Astrocyte (in vitro differentiated cells and primary cell): ENCODE measurements at places on chromosomes 2 and 18. TPM values are rescaled to one million over a fixed set of nuclear protein-coding genes. Genes with fewer than 3 reads are reported as not detected.

DNA sequence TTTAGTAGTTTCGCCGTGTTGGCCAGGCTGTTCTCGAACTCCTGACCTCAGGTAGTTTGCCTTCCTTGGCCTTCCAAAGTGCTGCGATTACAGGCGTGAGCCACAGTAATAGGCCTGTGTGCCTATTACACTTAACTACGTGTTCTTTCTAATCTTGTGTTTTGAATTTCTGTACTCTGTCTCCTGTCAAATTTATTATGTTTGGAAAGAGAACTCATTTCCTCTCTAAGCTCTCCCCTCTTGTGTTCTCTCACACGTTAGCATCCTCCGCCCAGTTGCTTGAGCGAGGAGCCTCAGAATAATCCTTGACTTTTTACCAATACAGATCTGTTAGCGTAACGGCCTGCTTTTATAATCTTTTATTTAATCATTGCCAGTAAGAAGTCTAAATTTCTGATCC, 3.7 kb downstream of the ATG16L1 start:
- no peak overlapping the region for H3K4me3 ChIP-seq
- peaks cover 11% of the 10 kb centered on the region for H3K4me1 ChIP-seq
- peaks cover 24% of the 10 kb centered on the region for H3K36me3 ChIP-seq
- no peak overlapping the region for H3K27ac ChIP-seq
- DNase-seq, result no peak

GRCh38 chr2:150320608-150321007, 166.9 kb downstream of the RND3 start:
- DNase-seq, result no peak
- no peaks in the 10 kb centered on the region for H3K27me3 ChIP-seq
- no peak overlapping the region for H3K4me3 ChIP-seq
- no peaks in the 10 kb centered on the region for H3K4me1 ChIP-seq
- H3K27ac ChIP-seq, result no peak overlapping the region

COL4A3 gene
- 0.02 TPM in 1 of 2 replicates, not detected in the other for total RNA-seq

DNA sequence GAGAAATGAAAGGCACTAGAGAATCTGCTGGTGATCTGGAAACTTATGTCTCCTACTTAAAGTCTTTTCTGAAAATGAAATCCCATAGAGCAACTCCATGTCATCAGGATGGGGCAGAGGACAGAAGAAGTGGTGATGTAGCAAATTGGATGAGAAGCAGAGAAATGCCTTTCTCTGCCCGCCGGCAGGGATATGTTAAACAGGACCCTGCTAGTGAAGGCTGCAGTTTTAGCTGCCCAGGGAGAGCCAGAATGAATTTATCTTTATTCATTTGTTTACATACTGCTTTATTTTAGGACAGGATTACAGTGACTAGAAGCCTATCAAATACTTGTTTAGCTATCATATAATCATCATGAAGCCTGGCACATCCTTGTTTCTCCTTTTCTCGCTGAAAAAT, 247.0 kb downstream of the DOK6 start:
- H3K27me3 ChIP-seq, result no peaks in the 10 kb centered on the region
- no peak for DNase-seq
- H3K36me3 ChIP-seq, result no peaks in the 10 kb centered on the region
- H3K4me1 ChIP-seq, result no peaks in the 10 kb centered on the region
- no peak overlapping the region for H3K27ac ChIP-seq
- H3K4me3 ChIP-seq, result no peak overlapping the region

DNA sequence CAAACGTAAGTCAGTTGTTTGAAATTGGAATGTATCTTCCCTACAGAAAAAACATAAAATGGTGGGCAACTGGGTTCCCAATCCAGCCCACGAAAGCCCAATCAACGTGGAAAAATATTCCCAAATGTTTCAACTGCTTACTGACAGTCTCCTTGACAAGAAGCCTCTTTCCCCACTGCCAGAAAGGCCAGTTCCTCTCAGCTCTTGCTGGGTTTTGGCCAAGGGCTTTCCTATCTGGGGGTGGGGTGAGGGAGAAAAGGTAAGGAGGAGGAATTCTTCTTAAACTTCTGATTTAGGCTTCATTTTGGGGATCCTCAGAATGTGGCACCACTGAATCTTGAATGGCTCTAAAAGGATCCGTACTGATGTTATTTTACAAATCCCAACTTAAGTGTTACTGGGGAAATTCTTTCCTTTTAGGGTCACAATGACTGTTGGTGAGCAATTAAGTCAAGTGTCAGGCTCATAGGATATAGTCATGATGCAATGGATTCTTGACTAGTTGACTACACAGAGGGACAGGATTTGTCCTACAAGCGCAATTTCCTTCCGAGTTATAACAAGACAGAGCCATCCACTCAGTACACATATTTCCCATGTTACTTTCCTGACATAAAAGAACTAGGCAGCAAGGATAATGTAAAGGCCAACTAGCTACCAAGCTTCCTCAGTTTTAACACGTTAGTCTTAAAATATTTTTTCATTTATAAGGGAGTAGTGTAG, 73.6 kb downstream of the SPRED2 start:
- peak overlapping the region; percentile 7 for H3K4me3 ChIP-seq
- peaks cover 54% of the 10 kb centered on the region for H3K4me1 ChIP-seq
- H3K27ac ChIP-seq, result peak overlapping the region; percentile 87
- H3K36me3 ChIP-seq, result no peaks in the 10 kb centered on the region

- no peak overlapping the region for H3K4me3 ChIP-seq
- H3K27me3 ChIP-seq, result no peaks in the 10 kb centered on the region
- H3K27ac ChIP-seq, result no peak overlapping the region
- no peak for DNase-seq
These were observed 32.0 kb upstream of the B4GALT6 start for GRCh38 chr18:31716362-31716761.

GRCh38 chr2:19349911-19350677, 8.3 kb downstream of the OSR1 start:
- peak; percentile 51 for DNase-seq
- H3K27ac ChIP-seq, result no peak overlapping the region
- peak overlapping the region; percentile 26 for H3K4me3 ChIP-seq
- peaks cover 13% of the 10 kb centered on the region for H3K4me1 ChIP-seq

DNA sequence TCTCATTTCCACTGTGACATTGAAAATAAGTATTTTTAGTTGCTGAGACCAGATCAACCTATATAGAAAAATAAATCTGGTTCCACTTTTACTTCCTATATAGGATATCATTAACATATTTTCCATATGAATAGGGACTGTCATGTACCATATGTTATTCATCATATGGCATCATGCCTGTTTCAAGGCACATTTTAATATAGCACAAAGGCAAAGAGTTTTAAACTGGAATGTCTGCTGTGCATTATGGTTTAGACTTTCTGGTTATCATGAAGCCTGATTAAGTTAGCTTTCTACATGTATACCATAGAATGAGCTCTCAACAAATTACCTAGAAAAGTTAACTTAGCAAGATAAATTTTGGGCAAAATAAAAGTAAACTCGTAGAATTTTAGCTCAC, 53.0 kb upstream of the ACYP2 start:
- DNase-seq, result no peak
- H3K36me3 ChIP-seq, result no peaks in the 10 kb centered on the region
- H3K4me3 ChIP-seq, result no peak overlapping the region
- H3K27ac ChIP-seq, result no peak overlapping the region
- H3K4me1 ChIP-seq, result peaks cover 16% of the 10 kb centered on the region

DNA sequence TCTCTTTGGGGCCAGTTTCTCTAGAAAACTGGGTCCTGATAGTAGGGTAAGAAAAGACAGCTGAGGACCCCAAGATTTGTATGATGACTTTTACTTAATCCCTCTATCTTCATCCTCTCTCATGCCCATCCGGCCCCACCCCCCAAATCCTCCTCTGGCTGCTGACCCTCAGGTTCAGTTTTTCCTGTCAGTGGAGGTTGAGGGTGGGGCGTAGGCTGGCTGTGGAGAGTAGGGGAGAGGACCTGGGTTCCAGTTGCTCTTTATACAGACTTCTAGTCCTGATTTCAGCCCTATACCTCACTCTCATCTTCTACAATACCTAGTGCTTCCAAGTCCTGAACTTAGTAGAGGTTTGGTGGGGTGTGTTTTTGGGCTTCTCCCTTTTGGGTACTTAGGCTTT, 28.4 kb downstream of the PLEKHA3 start:
- no peak overlapping the region for H3K4me3 ChIP-seq
- peaks cover under 1% of the 10 kb centered on the region for H3K36me3 ChIP-seq
- no peaks in the 10 kb centered on the region for H3K27me3 ChIP-seq
- H3K27ac ChIP-seq, result no peak overlapping the region
- DNase-seq, result no peak
- peaks cover 3% of the 10 kb centered on the region for H3K4me1 ChIP-seq

GRCh38 chr18:23969664-23970063, 44.9 kb upstream of the TTC39C start:
- H3K27me3 ChIP-seq, result no peaks in the 10 kb centered on the region
- H3K4me1 ChIP-seq, result no peaks in the 10 kb centered on the region
- DNase-seq, result no peak
- H3K36me3 ChIP-seq, result no peaks in the 10 kb centered on the region

- peaks cover 45% of the 10 kb centered on the region for H3K36me3 ChIP-seq
- no peak overlapping the region for H3K4me3 ChIP-seq
- no peak overlapping the region for H3K27ac ChIP-seq
These were observed 20.6 kb downstream of the CEP192 start for GRCh38 chr18:13011719-13012118.

DNA sequence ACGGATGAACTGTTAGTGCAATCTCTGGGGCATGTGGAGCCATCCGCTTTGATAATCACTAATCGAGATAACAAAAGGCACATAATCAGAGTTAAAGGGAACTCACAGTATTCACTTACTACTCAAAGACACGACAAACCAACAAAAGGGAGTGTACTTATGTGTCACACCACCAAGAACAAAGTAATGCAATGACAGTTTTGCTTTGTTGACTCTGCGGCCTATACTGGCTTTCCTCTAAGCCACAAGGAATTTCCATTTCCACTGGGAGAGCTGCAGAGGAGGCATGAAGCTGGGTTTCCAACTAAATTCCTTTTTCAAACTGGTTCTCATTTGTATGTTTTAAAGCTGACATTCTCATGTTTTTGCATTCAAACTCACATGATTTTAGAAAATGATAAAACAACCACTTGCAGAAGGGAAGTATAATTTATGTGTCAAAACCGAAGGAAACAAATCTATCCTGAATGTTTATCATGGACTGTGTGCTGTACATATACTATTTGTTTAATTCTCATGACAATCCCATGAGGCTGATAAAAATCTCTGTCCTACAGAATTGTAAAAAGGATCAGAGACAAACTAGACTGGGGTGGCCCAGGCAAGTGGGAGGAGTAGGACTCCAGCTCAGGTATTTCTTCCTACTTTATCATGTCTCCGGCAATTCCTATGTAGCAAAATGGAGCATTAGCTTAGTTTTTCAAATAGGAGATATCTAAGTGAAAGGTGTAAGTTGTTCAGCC, 149.6 kb upstream of the SMAD7 start:
- peaks cover 4% of the 10 kb centered on the region for H3K4me1 ChIP-seq
- H3K36me3 ChIP-seq, result no peaks in the 10 kb centered on the region
- peak; percentile 71 for DNase-seq
- no peak overlapping the region for H3K4me3 ChIP-seq

IRS1 gene
- 34.2 and 45.0 TPM in 2 replicates for total RNA-seq

DNA sequence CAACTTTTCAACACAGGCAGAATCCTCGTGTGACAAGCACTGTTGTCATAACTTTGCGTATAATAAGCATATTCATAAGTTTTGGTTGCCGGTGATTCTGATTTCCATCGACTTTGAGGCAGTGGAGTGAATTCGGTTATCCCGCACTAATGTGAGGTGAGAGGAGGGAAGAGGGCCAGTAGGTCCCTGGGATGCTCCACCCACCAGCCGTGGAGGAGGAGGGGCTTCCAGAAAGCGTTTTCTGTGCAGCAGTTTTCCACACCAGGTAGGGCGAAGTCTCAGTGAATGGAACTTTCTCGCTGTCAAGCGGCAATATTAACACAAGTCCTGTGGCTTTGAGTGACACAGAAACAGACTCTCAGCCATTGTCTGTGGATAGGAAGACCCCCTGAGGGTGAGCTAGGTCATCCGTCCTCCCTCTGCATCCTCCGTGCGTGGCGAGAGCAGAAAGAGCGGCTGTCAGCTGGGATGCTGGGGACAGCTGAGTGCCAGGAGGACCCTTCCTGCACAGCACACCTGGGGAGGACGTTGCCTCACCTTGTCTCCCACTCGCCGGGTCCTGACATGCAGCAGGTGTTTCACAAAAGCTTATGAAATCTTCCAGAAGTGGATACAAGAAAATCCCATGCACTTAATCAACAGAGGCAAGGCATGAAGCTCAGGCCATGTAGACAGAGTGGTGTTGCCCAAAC, 67.5 kb downstream of the DCDC2C start:
- no peaks in the 10 kb centered on the region for H3K36me3 ChIP-seq
- no peaks in the 10 kb centered on the region for H3K4me1 ChIP-seq
- no peak for DNase-seq
- no peak overlapping the region for H3K27ac ChIP-seq
- no peak overlapping the region for H3K4me3 ChIP-seq

DNA sequence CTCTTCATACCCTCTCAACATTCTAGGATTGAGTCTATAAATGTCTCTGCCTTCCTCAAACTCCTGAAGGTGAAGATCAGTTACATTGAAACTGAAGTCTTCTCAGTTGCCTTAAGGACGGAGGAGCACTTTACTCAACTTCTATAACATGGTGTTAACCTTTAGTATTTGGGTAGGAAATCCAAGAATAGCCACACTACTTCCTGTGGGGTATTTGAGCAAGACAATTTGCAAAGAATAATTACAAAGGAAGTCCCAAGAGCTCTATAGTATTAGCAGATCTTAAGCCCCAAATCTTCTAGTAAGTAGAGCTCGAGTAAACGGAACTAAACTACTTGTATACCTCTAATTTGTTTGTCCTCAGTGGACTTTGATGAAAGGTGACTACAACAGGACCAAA, 80.9 kb downstream of the SP100 start:
- no peak overlapping the region for H3K4me3 ChIP-seq
- no peaks in the 10 kb centered on the region for H3K27me3 ChIP-seq
- no peak overlapping the region for H3K27ac ChIP-seq
- DNase-seq, result no peak

LOXHD1 gene
- not detected in 2 replicates for total RNA-seq

GRCh38 chr2:53448591-53448990, 319.0 kb upstream of the CHAC2 start:
- no peak overlapping the region for H3K27ac ChIP-seq
- no peak overlapping the region for H3K4me3 ChIP-seq
- H3K27me3 ChIP-seq, result no peaks in the 10 kb centered on the region
- peak; percentile 16 for DNase-seq
